Tibial artery (tissue), 4 donors: ENCODE measurements at places on chromosomes 11 and 22.

DNA sequence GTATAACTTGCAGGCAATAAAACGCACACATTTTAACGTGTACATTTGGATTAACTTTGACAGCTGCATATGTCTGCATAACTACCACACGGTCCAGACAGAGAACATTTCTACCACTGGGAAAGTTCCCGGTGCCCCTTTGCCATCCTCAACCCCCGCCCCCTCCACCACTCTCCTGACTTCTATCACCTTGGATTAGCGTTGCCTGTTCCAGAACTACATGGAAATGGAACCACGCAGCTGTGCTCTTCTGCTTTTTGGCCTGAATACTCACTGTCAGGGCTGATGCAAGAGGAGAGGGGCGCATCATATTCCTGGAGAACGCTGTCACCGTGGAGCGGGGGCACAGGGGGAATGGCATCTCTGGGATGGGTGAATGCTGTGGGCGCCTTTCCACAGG, 62.1 kb downstream of the LRP5 start:
- no peak for DNase-seq

- DNase-seq, result peak; percentile 57
Observed at GRCh38 chr22:20442485-20443284, 5.1 kb upstream of the SCARF2 start.

DNA sequence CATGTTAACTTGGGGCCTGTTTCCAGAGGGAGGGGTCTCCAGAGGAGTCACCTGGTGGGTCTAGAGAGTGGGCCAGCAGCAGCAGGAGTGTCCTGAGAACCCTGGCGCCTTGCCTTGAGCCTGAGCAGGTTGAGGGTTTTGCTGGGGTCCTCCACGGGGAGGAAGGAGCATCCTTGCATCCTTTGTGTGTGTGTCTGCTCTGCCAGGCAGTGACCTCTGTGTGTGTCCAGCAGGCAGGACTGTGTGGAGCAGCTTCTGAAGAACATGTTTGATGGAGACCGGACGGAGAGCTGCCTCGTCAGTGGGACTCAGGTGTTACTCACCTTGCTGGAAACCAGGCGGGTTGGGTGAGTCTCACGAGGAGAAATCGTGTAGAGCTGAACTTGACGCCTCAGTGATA, 55.7 kb downstream of the SBF1 start:
- no peak for DNase-seq

- DNase-seq, result no peak
Observed at GRCh38 chr11:24312464-24313238, 184.2 kb upstream of the LUZP2 start.

DNA sequence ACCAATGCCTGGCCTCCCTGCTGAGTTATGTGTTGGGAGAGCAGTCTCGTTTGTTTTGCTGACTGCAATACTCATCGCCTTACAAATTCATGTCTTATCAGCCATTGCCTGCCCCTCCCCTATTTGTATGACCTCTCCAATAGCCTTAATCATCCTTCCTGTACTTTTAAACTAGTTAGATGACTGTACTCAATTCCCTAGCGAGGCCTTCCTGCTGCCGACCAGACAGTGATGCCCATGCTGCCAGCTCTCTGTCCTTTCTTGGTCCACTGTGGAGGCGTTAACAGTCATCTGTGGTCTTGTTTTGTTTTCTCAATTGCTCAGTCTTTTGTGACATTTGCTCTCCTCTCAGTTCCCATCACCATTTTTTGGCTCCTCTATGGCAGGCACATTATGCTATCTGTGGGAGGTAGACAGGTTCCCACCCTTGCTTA, 20.3 kb upstream of the YPEL1 start:
- no peak for DNase-seq

- no peak for DNase-seq
Observed at GRCh38 chr11:132154781-132155180, 784.4 kb downstream of the NTM start.

- DNase-seq, result no peak
Observed at GRCh38 chr11:118909619-118910308, 16.0 kb downstream of the BCL9L start.

DNA sequence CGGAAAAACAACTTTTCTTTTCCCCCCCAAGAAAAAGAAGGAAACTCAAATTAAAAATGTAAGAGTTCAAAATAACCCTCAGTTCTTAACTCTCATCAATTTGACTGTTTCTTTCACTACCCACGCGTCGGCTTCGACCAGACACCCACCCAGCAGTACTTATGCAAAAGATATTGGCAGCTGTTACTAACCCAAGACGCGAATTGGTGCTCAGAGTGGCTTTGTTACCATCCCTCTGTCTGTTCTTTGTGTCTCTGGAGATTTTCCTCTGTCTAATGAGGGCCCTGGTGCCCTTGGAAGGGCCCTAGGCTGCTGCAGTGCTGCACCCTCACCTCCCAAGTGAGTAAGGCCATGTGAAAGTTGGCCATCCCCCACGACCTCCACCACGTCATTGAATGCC, 180.5 kb upstream of the NECTIN1 start:
- no peak for DNase-seq

DNA sequence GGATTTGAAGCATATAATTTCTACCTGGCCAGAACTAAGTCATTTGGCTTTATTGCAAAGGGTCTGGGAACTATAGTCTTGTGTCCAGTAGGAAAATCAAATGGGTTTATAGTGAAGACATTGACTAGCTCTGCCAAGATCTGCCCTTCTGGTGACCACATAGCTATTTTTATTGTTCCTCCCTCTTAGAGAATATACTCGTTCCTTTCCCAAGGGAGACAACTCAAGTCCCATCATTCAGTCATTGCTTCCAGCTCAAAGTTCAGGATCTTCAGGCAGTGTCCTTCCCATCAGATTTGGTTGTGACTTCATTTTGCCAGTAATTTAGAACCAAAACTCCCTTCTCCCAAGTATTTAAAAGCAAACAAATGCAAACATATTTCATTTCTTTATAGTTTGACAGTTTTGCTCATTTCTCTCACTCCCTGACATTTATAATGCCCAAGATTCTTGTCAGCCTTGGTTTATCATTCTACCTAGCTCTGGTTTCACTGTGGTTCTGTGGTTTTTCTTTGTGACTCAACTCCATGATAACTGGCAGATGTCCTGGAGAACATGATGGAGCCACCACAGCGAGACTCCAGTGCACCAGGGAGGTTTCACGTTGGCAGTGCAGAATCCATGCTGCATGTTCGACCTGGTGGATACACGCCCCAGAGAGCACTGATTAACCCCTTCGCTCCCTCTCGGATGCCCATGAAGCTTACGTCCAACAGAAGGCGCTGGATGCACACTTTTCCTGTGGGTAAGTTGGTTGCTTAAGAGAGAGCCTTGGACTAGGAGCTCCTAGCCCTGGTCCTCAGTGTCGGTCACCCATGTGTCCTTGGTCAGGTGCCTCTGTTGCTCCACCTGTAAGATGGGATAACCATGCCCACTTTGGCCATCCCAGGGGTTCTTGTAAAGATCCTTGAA, 64.9 kb downstream of the DEPDC5 start:
- DNase-seq, result no peak

GRCh38 chr22:38272373-38273134, at the start of gene TMEM184B:
Gene TMEM184B, minus strand, starts transcription at chr22:38273010. Its CDS starts 25,049 bp downstream, at chr22:38247961.
- peak; percentile 88 for DNase-seq

GRCh38 chr11:72955466-72955865, 141.3 kb downstream of the ATG16L2 start:
- DNase-seq, result no peak

DNA sequence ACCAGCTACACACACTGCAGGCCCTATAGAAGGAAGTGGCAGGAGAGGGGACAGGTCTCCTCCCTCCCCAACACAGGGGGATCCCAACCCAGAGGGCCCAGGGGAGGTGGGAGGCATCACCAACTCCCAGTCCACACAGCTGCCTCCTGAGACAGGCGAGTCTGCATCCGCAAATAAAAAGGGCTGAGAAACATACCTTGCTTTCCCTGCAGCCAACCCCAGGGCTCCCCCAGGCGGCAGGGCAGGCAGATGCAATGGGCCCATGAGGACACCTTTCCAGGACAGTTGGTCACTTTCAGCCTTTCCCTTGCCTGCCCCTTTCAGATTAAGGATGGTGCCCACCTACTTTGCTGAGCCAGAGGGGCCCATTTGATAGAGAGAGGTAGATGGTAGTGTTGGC, 180.0 kb downstream of the BRD1 start:
- DNase-seq, result no peak

DNA sequence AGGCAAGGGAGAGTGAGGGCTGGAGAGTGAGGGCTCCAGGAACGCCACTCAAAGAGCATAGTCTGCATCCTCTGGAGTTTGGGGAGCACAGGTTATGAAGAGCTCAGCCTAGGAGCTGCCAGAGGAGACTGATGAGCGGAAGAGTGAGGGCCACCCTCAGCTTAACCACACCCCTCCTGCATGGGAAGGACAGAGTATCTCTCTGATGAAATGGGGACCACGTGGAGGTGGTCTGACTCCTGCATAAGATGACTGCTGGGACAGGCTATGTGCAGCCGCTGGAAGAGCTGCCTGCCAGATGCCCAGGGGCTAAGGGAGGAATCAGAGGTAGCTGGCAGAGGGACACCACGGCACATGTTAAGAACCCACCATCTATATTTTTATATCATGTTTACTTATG, 162.9 kb upstream of the POU2AF2 start:
- no peak for DNase-seq

GRCh38 chr22:23384431-23384830, 195.7 kb downstream of the IGLL1 start:
- DNase-seq, result peak; percentile 19

- no peak for DNase-seq
Observed at GRCh38 chr22:31253949-31254348, 38.3 kb downstream of the PIK3IP1 start.

DNA sequence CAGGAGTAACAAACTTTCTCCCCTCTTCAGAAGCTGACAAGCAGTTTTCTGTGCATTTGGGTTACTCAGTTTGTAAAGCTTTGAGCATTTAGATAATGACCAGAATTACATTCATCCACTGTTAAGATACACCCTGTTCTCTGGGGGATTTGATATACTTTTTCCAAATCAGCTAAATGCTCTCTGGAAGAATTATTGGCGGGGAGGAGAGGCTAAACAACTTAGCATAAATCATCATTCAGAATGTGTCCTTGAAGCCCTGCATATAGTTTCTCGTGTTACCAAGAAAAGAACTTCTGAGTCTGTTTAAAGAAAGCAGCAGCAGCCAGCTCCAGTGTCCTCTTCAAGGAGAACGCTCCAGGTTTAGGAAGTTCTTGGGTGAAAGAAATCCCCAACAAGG, 54.9 kb upstream of the LDLRAD3 start:
- no peak for DNase-seq

DNA sequence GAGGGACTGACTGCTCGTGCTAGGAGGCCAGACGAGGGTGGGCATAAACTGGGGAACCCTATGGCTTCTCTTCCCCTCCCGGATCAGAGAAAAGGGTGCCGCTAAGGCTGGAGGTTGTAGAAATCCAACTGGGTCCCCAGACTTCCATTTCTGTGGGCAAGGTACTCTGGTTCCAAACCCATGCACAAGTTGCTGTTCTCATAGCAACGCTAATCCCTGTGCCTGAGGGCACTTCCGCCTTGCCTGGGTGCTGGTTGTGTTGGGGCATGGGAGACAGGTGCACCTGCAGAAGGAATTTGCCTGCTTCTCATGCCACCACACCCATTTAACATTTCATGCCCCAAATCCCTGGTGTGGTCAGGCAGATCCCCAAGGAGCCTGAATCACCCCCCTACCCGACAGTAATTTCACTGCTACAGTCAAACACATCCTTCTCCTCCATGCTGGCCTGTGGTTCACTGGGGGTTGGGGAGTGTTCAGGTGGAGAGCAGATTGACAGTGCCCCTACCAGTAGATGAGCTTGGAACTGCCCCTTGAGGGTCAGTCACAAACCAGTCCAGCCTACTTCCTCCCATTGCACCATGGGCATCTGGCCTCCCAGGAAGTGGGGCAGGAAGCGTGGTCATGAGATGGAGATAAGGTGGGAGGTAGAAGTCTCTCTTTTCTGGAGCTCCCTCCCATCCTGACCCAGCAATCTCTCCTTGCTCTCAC, 1.2 kb downstream of the C2CD2L start:
- DNase-seq, result no peak

DNA sequence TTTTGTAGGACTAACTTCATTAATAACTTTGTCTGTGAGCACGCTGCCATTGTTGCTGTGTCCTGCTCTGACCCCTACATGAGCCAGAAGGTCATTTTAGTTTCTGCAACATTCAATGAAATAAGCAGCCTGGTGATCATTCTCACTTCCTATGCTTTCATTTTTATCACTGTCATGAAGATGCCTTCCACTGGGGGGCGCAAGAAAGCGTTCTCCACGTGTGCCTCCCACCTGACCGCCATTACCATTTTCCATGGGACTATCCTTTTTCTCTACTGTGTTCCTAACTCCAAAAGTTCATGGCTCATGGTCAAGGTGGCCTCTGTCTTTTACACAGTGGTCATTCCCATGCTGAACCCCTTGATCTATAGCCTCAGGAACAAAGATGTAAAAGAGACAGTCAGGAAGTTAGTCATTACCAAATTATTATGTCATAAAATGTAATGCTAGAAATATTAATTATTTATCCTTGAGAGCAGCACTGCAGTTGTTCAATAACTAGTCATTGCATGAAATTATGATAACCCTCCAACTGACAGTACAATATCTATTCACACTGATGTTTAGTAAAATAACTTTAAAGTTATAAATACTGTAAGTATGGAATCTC, 46.4 kb upstream of the OR5D13 start:
- DNase-seq, result no peak

- no peak for DNase-seq
Observed at GRCh38 chr11:125626288-125626950, 1.5 kb downstream of the CHEK1 start.

- no peak for DNase-seq
Observed at GRCh38 chr22:35204807-35205775, 52.2 kb upstream of the HMGXB4 start.

DNA sequence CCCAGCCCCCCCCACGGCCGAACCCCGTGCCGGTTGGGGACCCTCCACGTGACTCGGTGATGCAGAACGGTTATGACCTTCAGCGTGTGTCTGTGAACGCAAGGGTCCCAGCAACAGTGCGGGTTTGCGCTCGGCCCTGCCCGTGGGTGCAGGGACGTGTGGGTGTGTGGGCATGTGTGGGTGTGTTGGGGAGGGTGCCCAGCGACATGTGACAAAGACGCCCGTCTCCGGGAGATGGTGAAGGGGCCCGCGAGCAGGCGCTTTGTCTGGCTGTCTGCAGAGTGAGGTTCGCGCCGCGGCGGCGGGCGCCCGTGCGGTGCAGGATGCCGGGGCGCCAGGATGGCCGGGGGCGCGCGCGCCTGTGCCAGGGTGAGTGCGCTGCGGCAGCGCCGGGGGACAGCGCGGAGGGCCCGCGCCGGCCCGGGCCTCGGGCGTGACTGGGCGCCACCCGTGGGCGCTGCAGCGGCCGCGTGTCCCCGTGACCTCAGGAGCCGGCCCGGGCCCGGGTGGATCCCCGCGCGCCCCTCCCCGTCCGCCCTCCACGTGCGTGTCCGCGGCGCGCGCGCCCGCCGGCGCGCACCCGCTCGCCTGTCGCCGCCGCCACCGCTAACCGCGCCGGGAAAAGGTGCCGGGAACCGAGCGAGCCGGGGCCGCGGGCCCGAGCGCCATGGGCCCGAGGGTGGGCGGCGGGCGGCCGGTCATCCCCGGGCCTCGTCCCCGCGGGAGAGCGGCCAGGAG, at the start of gene LRFN4:
Gene LRFN4 (plus strand): TSS at position 569 of the 738 bp plus-strand sequence. CDS start 681 bp downstream, outside the sequence.
- DNase-seq, result no peak

DNA sequence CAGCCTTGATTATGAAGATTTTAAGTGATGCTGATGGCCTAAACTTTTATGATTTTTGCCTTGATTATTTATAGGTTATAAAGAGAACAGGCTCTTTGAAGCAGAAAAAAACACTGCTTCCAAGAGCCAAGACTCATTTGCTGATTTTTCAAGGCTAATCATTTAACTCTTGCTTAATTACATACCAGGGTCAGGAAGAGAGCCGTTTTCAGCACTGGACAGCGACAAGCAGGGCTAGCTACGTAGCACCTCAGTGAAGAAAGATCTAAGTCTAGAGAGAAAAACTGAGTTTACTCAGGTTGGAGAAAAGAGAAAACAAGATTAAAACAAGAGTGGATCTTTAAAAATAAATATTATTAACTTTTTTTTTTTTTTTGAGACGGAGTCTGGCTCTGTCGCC, 615.4 kb upstream of the B3GAT1 start:
- no peak for DNase-seq
